ENCODE measurements at places on chromosomes 3 and 15.

DNA sequence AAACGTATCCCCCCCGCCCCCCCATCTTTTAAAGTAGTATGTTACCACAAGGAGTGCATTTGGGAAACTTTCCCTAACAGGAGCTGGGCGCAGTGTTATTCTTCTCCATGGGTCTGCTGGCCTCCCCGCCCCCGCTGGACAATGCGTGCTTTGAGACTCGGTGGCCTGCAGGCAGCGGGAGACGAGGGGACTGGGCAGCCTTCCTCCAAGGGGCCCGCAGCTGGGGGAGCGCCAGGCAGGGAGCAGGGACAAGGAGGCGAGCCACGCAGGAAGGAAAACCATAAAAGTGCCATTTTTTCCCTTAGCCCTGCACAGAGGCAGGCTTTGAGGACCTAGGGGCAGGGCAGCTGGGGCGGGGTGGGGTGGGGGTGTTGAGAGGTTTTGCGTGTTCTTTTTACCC, 14.1 kb downstream of the SOX2 start:
- DNase-seq, result no peak

GRCh38 chr15:90441027-90441426, 53.0 kb downstream of the IQGAP1 start:
- DNase-seq, result no peak

GRCh38 chr3:194893121-194893987, 207.7 kb downstream of the FAM43A start:
- DNase-seq, result no peak

DNA sequence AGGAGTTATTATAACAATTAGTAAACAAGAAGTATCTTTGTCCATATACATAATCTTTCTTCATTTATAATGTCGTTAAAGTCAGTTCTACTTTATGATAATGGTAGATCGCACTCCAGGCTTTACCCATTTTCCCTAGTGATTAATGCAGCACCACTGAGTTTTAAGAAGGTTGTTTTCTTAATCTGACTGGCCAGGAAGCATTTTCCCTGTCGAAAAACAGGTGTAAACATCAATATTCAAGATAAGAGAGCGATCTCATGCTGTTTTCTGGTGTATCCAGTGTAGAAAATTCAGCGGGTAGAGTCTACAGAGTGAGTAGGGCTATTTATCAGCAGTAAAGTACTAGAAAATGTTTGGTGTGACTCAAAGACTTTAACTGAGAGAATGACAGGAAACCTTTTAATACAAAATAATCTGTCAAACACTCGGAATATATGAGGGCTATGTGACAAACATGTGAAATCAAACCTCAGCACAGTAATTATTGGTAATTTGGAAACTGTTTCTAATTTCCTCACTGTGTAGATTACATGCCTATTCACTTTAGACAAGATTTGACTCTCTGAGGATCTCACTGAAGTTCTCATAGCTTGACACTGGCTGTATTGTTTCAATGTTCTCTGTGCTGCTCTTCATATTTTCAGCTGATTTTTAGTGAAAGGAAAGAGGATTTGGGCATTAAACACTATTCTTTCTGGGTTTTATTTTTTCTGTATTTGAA, 1013.2 kb downstream of the VGLL3 start:
- no peak for DNase-seq

- no peak for DNase-seq
Measured at GRCh38 chr15:40766906-40767837, 2.6 kb upstream of the C15orf62 start.

DNA sequence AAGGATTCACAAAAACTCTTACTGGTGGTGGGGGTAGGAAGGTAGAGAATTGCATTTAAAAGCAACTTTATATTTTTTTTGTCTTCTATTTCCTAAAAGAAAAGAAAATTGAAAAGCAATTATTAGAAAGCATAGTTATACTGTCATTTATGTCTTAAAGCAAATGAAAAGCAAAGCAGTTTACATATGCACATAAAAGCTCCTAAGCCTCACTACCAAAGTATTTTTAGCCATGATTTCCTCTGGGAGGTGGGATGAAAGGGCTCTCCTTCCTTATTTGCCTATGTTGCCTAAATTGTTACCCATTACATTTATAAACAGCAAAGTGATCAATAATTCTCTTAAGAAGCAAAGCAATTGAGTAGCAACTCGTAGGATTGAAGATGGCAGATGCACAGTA, 7.0 kb downstream of the ZNF445 start:
- no peak for DNase-seq

DNA sequence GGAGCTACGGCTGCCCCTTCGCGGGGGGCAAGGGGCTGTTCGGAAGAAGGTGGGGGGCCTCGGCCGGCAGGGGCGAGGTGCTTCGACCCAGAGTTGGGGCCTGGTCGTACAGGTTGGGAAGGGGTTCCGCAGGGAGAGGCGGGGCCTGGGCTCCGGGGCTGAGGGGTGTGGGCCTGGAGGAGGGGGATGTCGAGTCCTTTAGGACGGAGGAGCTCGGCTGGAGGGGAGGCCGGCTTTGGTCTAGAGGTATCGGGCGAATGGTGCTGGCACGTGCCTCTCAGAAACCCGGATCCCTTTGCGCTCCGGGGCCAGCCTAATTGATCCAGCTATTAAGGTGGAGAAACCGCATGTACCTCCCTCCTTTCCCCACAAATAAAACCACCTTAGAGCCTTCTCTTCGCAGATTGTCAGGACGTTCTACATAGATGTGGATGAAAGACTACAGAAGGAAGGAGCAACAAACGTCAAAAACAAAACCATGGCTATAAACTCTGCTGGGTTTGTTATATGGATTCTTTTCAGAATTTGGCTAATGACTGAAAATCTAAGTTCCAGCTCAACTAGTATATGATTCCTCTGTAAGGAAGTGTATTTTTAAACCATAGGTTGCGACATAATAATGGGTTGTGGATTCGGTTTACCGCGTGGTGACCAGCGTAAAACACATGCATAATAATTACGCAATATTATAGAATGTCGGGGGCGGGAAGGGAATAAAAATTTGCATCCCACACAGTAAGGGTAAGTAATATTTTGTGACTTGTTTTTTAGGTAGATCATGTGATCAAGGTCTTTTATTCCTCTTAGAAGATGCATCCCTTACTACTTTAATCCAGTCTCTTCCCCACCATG, 644 bp upstream of the NGLY1 start:
- DNase-seq, result no peak

DNA sequence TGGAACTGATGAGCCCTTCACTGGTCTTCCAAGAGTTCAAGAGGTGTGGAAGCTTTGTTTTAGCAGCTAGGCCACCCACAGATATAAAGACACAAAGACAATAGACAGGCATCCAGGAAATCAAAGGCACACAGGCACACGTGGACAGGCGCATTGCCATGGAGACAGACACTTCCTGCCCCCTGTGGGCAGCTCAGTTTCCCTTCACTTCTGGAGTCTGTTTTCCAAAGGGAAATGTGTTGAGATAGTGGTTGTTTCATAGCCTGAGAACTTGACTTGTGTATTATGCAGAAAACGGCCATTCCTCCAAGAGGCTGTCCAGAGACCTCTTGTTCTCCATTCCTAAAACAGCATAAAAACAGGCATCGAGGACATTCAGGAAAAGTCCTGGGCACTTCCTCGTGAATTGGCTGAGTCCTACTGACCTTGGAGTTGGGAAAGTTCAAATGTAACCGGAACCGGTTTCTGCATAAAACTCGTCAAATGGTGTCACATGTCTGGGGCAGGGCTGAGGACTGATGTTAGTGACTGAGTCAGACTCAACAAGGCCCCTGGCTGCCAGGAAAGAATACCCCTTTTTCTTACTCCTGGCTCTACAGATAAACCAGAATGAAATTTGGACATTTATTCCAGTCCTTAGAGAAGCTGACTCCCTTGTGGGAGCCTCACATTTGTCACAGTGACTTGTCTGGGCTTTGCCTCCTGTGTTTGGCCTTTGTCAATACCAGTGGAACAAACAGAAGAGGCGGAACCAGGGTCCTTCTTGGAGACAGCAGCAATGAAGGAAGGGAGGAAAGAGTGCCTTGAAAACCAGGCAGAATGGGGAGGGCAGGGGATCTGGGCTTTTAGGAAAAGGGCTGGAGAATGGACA, 1.3 kb downstream of the ALPK3 start:
- DNase-seq, result no peak

- DNase-seq, result no peak
Measured at GRCh38 chr15:60134609-60135008, 130.5 kb downstream of the FOXB1 start.

- DNase-seq, result no peak
Measured at GRCh38 chr3:27289769-27290413, 79.3 kb downstream of the NEK10 start.

- DNase-seq, result no peak
Measured at GRCh38 chr3:43010638-43011037, 31.5 kb downstream of the GASK1A start.

DNA sequence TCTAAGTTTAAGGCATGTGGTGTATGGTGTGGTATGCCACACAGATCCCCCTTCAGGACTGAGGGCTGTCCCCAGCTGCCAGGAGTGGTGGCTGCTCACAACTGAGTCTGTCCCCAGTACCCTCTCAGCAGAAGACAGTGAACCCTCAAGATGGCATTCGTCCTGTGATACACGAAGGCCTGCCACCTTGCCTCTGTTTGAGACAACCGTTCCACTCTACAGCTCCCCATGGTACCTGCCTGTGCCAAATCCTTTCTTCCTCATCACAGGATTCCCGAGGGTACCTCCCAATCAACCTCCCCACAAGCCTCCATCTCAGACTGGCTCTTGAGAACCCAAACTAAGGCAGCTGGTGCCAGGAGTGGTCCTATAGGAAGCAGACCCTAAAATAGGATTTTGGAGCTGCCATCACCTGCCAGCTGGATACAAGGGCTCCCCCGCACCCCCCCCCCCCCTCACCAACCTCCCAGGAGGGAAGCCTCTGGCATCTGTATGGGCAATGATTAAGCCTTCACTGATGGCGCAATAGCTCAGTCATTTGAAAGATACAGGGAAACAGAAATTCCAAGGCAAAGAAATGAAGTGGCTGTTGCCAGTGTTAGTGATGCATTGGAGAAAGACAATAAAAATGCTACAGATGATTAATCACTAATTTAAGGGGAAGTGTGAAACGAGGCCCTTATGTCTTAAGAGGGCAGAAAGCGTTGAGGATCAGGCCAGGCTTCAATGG, 230.0 kb upstream of the LYSMD4 start:
- DNase-seq, result no peak

DNA sequence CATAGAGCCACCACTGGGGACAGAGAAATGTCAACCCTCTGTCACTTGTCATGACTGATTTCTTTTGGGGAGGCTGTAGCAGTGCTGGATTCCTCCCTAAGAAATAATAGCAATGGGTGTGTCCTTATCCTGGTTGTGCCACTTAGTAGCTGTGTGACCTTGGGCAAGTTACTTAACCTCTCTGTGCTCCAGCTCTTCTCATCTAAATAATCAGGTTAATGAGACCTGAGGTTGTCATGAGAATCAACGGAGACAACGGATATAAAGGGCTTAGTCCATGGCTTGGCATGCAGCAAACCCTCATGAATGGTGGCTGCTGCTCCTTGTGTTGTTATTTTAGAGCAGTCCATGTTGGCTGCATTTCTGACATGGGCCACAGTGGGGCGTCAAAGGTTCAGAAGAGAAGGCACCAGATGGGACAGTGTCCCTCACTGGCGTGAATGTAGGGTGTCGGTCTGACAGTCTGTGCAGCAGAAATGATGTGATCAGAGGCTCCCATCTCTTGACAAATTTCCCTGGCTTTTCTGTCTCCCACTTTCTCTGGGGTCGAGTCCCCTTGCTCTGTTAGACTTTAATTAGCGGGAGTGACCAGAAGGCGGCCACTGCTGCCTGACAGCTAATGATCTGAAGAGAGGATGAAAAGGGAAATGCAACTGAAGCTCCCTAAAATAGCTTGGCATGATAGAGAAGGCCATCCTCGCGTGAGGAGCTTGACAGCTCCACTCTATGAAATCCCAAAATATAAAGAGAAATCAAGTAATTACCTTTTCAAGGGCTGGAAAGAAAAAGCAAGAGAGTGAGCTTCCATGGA, 209.4 kb downstream of the CADPS start:
- no peak for DNase-seq

DNA sequence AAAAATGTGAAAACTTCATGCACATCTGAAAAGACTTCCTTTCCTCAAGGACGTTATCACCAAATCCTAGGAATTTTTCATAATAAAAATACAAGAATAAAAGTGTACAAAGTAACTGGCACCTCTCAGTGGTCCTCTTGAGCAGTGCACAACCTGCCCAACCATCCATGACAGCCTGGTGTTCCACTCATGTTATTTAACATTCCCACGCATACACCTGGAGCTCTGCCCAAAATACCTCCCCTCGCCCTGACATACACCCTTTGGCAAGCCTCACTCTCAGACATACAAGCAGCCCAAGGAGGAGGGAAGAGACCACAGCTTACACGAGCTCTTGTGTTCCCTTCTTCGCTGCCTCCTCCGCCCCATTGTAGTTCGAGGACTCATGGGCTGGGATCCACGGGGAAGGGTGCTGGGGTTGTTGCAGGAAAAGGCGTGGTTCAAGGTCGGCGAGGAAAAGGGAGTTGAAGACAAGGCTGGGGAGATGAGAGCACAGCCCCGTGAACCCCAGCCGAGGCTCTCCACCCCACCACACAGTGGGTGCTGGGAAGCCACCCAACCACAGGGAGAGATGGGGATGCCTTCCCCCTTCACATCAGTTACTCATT, 23.3 kb downstream of the GRIP2 start:
- no peak for DNase-seq

DNA sequence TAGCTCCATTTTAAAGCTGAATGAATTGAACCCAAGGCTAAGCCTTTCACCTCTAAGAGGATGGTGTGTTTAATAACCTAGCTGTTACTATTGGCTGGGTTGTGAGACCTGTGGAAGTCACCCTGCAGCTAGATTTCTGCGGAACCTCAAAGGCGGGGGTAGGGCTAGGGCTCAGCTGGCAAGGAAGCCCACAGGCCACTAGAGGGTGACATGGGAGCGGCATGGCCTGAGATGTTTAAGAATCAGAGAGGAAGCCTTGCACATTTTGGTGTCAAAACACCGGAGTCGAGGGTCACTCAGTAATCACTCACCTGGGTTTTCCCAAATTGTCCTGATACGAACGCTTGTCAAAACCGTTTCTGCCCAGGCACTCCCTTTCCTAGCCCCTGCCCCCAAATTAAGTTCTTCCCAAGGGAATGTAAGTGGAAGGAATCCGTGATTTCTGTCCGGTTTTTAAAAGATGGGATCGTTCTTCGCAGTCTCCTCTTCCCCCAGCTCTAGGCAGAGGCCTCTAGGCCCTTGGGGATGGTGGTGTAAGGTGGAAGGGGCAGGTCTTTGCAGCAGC, 3.8 kb upstream of the ACAD9 start:
- DNase-seq, result no peak

GRCh38 chr3:123656691-123657090, 71.8 kb upstream of the HACD2 start:
- DNase-seq, result no peak

GRCh38 chr15:65818927-65819562, 27.0 kb upstream of the DENND4A start:
- DNase-seq, result no peak

GRCh38 chr3:46006238-46007032, 10.8 kb upstream of the FYCO1 start:
- no peak for DNase-seq

- no peak for DNase-seq
Measured at GRCh38 chr3:131620977-131621376, 118.2 kb upstream of the MRPL3 start.

- DNase-seq, result no peak
Measured at GRCh38 chr3:194254040-194254439, 97.1 kb downstream of the CPN2 start.

All from NCI-H2081 treated with DMSO at 0.1 percent for 48 hours (cell line).